GM12878 (cell line): ENCODE measurements at places on chromosomes 2 and 18.

GRCh38 chr2:1371082-1371481 lies 42.2 kb upstream of the TPO start:
- DNase-seq: no peak

- DNase-seq: no peak
These were observed 16.8 kb upstream of the BCL11A start for GRCh38 chr2:60570251-60570650.

DNA sequence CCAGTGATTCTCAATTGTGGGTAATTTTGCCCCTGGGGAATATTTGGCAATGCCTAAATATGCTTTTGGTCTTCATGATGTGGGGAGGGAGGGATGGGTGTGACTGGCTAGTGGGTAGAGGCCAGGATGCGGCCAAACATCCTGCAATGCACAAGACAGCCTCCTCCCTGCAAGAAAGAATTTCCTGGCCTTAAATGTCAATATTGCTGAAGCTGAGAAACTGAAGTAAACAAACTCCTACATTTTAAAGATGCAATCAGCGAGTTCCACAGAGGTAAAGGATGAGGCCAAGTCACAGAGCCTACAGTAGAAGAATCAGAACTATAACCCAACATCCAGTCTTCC lies 272.9 kb upstream of the EPHA4 start:
- no peak for DNase-seq

DNA sequence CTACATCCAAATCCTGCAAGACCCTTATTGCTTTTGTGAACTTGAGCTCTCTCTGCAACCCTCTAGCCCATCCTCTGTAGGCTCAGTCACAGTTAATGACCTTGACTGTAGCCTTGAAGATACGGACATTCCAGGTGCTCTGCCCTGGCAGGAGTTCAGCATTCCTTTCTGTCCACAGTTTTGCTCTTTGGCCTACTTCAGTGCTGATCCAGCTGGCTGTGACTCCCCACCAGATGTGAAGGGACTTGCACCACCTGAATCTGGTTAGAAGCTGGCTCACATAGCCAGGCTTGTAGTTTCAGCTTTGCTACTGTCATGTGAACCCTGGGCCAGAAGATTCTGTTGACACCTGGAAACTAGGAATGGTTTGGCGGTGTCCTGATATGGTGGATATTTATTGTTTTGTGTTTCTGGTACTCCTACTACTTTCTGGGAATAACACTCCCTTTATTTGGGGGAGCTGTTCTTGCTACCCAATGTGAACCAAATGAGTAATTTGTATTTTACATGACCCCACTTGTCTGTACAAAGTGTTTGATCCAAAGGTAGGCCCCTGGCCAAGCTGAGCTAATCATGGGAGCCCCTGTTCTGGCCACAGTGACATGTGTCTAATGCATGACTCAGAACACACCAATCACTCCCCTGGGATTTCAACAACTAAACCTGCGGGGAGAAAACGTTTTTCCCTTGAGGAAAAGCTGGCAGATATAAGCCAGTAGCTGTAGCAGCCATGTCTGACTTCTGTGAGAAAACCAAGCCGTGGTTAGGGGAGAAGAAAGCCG lies 73.4 kb downstream of the CDCA7 start:
- DNase-seq: no peak

DNA sequence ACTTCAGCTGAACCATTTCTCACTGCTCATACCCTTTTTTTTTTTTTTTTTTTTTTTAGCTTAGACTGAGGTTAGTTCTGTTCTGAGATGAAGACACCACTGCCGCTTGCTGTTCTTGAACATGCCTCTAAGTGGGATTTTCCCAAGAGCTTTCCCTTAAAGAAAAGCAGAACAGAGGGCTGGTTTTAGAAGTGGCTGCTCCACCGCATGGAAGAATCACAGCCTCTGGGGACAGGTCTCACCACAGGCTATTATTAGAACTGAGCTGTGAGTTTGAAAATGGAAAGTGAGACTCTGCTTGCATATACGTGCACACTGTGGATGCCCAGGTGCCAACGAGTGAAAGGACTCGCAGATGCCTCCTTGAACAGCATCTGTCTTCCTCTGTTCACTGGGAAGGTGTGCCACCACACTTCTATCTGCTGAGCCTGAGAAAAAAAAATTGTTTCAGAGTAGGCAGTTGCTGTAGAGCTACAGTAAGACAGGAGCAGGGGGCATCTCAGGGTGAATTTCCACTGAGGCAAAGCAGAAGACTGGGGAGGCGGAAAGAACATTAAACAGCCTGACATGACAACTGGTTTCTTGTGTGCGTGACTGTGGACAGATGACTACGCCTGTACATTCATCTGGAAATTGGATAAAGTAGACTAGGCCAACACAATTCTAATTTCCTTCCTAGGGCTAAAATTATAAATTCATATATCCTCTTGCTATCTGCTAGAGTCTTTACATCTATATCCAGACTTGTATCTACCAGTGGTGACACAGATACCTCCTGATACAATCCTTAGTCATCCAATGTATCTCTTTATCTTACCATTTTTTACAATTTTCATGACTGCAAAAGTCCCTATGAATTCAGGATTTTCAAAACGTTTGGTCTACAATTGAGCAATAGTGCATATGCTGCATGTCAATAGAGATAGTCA lies 1045.7 kb upstream of the CELF4 start:
- DNase-seq: peak; percentile 94

DNA sequence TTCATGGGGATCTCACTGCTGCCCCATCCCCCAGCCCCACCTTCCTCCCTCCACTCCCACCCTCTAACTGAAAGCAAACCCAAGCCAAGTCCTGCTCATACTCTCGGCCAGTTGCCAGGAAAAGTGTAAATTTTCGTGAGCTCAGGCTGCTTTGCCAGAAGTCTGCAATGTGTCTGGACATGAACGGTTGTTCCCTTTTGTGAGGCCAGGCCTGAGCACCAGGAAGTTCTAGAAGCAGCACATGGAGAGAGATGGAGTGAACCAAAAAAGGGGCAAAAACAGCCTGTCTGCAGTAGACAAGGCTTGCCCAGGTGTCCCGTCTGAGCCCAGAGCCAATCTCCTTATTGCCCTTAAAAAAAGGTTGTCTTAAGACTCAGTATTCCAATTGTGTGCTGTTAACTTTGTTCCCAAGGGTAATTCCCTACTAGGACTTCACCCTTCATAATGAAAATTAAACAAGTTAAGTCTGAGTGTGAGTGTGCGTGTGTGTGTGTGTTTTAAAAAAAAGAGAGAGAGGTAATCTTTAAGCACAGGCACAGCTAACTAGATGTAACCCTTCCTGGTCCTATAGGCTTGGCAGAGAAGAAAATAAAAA lies 247.1 kb downstream of the BCL11A start:
- no peak for DNase-seq

- no peak for DNase-seq
These were observed 142.7 kb downstream of the SCG2 start for GRCh38 chr2:223459328-223459939.

DNA sequence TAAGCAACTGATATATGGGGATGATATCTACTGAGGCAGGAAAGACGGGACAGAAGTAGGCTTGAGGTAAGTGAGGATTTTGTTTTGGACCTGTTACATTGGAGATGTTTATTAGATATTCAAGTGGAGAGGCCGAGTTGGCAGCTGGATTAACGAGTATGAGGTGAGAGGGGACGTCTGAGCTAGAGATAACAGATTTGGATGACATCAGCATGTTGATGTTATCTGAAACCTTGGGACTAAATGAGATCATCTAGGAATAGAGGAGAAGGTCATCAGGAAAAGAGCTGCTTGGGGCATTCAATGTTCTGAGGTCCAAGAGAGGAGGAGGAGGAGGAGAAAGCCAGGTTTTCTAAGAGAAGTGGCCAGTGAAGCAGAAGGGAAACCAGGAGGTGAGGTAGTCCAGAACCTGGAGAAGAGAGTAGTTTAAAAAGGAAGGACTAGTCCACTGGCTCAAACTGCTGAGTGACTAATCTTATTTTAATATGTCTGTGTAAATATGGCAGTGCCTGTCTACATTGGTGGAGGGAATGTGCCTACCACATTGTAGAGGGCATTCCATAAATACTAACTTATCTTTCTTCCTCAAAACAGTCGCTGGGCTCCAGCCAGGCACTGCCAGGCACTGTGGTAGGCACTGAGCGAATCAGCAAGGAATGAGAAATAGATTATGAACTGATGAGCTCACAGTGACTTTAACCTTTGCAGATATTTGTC lies 488.3 kb downstream of the DLGAP1 start:
- DNase-seq: no peak

- DNase-seq: no peak
These were observed 4.3 kb downstream of the DLX1 start for GRCh38 chr2:172089633-172090032.

- DNase-seq: peak; percentile 70
These were observed 1231.7 kb upstream of the ZEB2 start for GRCh38 chr2:145751629-145752028.

DNA sequence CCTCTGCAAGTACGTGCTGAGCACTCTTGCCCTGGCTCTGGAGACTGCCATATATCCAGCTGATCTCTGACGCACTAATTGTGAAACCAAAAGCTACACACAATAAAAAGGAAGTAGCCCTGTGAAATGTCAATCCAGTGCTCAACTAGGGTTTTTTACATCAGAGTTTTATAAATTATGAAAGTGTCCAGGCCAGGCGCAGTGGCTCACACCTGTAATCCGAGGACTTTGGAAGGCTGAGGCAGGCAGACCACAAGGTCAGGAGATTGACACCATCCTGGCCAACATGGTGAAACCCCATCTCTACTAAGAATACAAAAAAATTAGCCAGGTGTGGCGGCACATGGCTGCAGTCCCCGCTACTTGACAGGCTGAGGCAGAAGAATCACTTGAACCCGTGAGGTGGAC lies 24.5 kb upstream of the PEX13 start:
- peak; percentile 83 for DNase-seq

DNA sequence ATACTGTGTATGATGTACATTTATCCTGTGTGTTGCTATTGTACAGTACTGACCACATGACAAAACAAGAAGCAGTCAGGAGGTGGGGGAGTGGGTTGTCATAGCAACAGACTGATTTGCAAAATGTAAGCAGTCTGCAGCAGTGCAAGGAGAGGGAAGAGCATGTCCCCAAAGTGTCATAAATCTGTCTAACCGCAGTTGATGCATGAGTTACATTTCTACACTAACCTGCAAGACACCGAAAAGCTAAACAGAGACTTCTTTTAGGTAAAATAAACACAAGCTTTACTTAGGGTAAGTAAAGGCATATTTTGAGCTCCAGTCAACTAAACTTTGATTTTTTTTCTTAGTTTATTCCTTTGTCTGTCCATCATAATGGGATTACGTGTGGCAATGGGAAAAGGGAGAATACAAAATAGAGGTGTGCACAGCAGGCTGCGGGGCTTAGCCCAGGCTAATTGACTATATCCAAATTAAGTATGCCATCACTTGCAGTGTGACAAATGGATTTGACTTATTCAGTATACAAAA lies 134.5 kb downstream of the MEIS1 start:
- no peak for DNase-seq

DNA sequence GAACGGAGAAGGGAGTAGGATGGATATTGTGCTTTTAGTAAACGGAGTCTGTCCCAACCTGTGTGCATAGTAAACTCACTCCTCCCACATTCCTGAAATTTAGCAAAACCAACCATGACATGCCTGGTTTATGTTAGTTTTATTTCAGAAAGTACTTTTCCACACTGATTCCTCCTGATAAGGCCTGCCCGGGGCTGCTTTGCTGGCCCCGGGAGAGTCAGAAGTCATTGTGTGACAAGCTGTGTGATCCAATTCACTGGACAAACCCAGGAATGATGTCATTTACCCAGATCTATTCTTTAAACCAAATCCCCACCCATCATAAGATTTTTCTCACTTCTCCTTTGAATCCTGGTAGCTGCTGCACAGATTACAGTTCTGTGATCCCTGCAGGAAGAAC lies 109.0 kb downstream of the SETBP1 start:
- DNase-seq: no peak

DNA sequence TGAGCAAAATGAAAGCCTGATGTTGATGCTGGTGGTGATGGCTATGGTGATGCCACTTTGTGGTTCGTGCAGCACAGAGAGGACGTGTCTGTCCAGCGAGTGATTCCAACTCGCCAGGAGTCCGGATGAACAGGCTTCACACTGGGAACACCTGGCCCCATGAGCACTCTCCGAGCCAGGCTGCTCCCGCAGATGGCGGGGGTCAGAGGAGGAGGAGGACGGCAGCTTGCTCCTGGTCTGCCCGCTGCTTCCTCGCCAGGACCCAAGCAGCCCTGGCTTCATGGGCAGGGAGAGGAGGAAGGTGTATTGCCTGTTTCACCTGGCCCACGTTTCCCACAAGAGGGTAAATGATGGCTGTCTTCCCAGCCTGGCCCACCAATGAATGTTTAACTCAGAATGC lies 121.6 kb downstream of the MTCL1 start:
- DNase-seq: no peak

- no peak for DNase-seq
These were observed 536.4 kb upstream of the CDH7 start for GRCh38 chr18:65214456-65214855.

- no peak for DNase-seq
These were observed 445.8 kb upstream of the RAB12 start for GRCh38 chr18:8163286-8163959.

DNA sequence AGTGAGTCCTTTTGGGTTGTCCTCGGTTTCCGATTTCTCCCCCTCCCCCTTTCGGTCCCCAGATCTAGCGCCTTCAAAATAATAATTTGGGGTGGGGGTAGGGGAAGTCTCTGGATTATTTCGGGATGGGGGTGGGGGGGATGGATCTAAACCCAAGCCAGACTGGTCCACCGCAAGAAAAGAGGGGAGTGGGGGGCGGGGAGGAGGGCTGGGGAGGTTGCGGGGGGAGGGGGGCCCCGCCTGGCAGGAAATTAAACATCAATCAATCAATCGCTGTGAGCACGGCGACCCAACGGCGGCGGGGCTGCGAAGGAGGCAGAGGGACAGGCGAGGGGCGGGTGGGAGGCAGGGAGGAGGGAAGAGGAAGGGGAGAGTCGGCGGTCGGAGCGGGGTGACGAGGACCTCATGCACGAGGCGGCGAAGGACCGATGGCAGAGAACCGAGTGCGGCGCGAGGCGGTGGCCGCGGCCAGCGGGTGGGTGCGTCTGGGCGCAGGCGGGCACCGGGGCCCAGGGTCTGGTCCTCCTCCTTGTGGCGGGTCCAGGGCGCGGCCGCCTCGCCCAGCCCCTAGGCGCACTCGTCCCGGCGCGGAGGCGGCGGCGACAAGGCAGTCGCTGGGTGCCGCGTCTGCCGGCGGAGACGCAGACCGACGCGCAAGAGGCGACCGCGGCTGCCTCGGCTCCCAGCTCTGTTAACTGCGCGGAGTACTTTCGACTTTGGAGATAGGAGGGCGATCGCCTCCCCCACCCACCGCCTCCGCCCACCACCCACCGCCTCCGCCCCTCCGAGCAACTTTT lies 468 bp upstream of the SATB2 start:
- no peak for DNase-seq
